ENCODE measurements at places on chromosomes 6 and 20.
A peak's percentile ranks its signal among the peaks of the same experiment; 100 is the strongest.

DNA sequence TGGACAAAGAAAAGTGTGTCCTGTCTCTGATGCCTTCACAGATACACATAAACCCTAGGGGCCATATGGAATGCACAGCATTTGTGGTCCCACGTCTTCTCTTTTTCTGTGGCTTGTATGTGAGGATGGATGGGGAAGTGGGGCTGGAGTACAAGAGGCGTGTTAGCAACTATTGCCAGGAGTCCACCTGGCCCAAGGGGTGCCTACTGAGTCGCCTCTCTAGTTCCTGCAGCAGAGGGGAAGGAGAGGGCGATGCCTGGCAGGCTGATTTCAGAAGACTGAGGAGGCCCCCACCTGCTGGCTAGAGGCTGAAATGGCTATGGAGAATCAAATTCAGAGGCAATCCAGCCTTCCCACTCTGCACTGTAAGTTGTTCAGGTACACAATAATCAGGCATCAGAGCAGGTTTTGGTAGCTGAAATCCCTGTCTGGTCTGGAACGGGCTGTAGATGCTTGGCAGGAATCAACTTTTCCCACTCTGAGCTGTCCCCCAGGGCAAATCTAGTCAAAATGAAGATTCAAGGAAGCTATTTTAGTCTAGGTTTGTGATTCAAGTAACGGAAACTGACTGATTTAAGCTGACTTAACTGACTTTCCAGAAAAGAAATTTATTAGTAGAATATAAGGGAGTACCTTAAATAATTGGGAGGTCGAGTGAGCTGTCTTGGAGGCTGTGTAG lies 14.9 kb upstream of the PPARD start:
- no peak for DNase-seq

DNA sequence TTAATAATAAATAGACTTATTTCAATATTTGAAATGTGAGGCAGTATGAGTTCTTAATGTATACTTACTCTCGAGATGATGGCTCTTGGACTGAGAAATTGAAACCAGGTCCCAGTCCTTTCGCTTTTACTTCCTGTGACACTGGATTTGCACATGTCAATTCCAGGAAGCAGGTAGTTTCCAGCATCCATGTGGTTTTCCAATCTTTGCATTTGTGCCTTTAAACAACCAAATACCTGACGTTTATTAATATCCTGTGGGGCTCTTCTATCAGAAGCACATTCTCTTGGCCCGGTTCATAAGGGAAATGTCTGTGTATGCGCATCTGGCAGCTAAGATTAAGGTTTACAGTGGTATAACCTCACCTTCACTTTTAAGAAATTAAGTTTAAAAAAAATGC lies 13.1 kb downstream of the UTRN start:
- DNase-seq, result no peak

DNA sequence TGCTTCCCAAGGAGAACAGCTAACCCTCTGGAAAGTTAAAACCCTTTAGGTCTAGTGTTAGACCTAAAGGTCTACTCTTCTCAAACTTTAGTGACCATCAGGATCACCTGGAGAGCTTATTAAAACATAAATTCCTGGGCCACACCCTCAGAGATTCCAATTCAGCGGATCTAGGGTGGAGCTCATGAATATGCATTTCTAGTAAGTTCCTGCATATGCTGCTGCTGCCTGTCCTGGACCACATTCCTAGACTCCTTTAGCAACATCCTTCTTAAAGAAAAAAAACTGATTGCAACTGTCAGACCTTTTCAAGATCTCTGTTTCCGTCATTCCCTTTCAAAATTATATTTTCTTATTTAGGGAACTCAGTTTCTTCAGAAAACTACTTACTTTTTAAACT lies 31.2 kb downstream of the SNAP25 start:
- no peak for DNase-seq

GRCh38 chr6:161000632-161001031 lies 9.1 kb downstream of the MAP3K4 start:
- DNase-seq, result no peak

DNA sequence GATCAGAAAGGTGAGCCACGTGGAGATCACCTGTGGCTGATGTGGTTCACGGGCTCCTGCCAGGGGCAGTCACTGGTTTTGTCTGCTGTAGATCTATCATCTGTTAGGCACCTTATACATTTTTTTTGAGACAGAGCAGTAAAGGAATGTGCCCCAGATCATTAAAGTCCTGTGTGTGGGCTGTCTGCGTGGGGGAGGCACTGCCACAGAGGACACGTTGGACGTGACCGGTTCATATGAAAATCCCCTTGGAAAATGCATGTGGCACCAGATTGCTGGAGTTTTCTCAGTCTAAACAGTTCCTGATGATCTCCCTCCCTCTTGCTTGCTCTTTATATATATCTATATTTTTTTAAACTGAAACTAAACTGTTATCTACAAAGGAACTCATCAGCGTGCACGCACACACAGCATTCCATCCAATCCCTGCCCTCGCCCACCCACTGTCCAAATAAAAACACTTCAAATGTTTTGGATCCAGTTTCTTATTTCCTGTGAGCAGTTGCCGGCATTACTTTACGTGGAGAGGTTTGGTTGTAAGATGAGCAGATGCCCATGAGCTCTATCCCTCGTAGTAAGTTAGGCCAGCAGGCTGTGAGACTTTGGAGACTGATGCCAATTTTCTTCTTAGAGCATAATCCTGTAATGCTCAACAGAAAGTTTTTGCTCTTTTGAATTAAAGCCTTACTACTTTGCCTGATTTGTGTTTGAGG lies 161.6 kb upstream of the EXOC2 start:
- no peak for DNase-seq

- no peak for DNase-seq
These were observed 2.5 kb upstream of the SLC17A9 start for GRCh38 chr20:62949962-62950361.

DNA sequence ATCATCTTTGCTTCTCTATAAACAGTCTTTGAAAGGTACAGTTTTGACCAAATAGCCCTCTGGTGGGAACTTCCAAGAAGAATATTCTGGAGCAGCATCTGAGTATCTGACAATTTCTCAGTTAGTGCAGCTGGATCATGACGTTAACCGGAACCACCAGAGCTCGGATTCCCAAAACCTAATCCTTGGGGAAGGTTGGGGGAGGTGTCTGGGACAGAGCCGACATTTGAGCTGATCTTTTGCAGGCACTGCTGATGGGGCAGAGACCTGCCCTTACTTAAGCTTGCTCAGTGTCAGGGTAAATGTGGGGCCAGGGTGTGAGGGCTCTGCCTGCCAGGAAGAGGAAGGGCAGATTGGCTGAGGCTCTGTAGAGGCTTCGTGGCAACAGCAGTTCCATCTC lies 416.6 kb downstream of the DHX35 start:
- no peak for DNase-seq

DNA sequence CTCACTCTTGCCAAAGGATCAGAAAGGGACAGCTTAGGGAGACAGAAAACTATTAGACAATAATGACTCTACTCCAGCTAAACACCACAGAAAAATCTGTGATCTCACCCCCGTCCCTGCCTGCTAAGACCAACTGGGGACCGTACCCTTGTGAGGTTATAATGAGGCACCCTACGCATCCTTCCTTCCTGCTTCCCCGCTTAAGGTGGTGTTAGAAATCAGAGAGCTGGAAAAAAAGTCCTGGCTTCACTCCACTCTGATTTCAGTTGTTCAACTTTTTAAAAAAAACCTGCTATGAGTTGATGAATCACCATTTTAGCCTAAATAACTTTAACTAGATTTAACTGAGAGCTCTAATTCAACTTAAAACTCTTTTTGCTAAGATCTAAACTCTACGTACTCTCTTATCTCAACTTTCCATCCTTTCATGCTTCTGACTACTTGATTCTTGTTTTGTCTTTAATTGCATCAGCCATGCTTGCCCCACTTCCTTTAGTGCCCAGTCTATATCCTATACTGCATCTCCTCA lies 35.8 kb upstream of the TMEM14A start:
- no peak for DNase-seq

GRCh38 chr20:18926965-18927364 lies 113.4 kb downstream of the SCP2D1 start:
- DNase-seq, result no peak

DNA sequence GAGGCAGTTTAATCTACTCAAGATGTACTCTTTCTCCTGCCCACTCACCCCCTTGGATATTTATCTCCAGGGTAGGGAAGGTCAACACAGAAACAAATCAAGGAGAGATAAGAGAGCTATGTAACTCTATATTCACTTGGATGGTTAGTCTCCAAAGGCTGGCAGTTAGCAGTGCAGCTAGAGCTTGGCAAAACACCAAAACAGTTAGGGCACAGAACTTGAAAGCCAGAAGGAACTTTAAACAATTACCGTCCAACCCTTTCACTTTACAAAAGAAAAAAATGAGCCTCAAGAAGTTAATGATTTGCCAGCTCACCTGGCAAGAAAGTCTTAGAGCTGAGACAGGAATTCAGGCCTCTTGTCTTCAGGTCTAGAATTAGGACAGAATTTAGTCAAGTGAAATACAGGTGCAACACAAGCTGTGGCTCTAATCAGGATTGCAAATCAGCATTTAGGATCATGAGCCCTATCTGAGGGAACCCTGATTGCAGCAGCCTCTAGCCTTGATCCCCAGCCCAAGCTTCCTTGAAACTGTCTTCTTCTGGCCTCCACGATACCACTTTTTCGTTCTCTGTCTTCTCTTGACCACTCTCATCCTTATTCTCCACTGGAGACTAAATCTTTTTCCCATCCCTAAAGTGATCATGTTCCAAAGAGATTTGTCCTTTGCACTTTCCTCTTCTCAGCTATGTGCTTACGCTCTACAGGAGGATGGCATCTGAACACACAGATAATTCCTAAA lies 14.9 kb downstream of the NEDD9 start:
- DNase-seq, result no peak

DNA sequence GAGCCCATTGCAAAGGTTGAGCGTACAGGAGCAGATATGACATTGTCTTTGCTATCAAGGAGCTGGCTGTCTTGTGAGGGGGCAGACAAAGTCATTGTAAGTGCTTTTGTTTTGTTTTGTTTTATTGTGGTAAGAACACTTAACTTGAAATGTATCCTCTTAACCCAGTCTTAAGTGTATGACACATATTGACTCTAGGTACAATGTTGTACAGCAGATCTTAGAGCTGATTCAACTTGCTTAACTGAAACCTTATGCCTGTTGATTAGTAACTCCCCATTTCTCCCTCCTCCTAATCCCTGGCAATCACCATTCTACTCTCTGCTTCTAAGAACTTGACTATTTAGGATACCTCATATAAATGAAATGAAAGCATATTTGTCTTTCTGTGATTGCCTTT lies 429.0 kb downstream of the BMP2 start:
- DNase-seq, result no peak

DNA sequence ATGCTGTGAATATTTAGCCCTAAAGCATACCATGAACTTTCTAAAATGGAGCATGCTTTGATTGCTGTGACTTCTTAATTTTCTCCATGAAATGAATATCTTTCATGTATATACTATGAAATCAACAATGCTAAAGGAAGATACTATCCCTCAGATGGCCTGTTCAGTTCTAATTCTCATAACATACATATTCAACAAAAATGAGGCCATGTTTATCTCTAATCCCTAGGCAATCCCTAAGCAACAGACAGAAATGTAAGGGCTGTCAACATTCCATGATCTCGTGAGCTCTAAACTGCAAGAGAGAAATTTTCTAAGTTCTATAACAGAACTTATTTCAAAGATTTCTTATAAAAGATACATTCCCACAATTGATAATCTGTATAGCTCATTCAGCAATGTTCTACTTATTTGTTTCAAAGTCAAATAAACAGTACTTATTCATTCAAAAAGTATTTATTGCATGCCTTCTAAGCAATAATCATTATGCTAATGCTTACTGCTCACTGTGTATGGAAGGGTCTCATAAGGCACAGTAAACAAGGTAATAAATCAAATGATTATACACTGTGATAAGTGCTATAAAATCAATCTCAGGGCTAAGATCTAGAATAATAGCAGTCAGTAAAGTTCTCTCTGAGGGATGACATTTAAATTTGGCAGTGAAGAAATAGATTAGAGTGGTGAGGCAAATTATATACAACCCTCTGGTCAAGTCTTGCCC lies 492.9 kb downstream of the PHF3 start:
- no peak for DNase-seq

GRCh38 chr20:63381781-63382431 lies 20.8 kb upstream of the CHRNA4 start:
- no peak for DNase-seq

- no peak for DNase-seq
These were observed 298.8 kb downstream of the ZNF217 start for GRCh38 chr20:53294804-53295203.

DNA sequence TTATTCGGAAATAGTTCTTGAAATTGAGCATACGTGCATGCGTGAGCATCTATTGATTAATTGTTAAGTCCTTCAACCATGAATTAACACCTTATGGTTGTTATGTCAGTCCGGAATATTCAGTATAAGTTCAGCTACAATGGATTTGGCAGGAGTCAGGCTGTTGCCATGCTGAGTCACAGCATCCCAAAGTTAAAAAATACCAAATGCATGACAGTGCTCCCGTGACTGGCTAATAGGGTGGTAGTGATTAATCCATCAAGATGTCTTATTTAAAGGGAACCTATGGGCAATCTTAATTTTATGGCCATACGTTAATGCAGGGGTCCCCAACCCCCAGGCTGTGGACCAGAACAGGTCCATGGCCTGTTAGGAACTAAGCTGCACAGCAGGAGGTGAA lies 10.5 kb downstream of the RAE1 start:
- DNase-seq, result peak; percentile 42

DNA sequence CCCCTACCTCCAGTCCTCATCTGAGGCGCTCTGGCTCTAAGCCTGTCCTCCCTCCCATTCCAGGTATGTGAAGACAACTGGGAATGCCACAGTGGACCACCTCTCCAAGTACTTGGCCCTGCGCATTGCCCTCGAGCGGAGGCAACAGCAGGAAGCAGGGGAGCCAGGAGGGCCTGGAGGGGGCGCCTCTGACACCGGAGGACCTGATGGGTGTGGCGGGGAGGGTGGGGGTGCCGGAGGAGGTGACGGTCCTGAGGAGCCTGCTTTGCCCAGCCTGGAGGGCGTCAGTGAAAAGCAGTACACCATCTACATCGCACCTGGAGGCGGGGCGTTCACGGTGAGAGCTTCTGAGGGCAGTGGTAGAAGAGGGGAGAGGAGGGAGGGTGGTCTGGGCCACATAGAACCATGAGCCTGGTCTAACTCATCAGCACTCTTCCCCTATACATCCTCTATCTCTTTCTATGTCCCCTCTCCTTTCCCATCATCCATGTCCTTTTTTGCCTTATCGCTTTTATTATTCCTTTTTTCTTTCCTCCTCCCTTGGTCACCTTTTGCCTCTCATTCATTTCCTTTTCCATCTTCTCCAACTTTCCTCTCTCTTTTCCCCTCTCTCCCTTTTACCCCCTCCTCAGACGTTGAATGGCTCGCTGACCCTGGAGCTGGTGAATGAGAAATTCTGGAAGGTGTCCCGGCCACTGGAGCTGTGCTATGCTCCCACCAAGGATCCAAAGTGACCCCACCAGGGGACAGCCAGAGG lies 3.5 kb downstream of the RING1 start:
- no peak for DNase-seq

- no peak for DNase-seq
These were observed 134.9 kb downstream of the SLC23A2 start for GRCh38 chr20:4866429-4866828.

DNA sequence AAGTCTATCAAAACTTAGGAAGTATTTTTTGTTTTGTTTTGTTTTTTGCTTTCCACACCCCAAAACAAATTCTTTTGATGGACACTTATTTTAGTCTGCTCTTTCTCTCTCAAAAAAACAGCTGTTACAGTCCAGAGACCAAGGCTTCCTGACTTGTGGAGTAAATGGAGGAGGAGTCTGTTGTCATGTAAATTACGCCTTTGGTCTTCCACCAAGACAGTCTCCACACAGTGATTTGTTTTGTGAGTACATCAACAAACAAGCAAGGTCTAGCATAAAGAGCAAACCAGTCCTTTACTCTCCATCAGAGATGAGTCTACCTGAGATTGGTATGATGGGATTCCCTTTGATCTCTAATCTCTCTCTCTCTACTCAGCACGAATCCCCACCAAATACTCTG lies 588.0 kb upstream of the ARID1B start:
- DNase-seq, result no peak
